ENCODE measurements at places on chromosomes 2 and 18. TPM values are rescaled to one million over a fixed set of nuclear protein-coding genes. Genes with fewer than 3 reads are reported as not detected.

DNA sequence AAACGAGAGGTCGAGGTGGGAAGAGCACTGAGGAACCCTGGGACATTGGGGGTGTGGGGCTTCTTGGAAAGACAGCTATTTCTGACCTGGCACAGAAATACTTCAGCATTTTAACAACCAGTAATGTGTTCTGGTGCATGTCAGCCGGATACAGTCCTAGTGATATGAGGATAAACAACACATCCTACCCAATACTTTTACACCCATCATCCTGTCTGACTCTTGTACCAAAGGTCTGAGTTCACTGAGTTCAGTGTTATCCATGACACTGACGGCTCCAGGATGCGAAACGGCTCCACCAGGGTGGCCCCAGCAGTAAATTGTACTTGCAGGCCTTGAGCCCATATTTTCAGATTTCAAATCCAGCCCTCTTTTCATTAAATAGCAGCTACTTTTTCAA, 65.9 kb upstream of the SH3BP4 start:
- DNase-seq: no peak

DNA sequence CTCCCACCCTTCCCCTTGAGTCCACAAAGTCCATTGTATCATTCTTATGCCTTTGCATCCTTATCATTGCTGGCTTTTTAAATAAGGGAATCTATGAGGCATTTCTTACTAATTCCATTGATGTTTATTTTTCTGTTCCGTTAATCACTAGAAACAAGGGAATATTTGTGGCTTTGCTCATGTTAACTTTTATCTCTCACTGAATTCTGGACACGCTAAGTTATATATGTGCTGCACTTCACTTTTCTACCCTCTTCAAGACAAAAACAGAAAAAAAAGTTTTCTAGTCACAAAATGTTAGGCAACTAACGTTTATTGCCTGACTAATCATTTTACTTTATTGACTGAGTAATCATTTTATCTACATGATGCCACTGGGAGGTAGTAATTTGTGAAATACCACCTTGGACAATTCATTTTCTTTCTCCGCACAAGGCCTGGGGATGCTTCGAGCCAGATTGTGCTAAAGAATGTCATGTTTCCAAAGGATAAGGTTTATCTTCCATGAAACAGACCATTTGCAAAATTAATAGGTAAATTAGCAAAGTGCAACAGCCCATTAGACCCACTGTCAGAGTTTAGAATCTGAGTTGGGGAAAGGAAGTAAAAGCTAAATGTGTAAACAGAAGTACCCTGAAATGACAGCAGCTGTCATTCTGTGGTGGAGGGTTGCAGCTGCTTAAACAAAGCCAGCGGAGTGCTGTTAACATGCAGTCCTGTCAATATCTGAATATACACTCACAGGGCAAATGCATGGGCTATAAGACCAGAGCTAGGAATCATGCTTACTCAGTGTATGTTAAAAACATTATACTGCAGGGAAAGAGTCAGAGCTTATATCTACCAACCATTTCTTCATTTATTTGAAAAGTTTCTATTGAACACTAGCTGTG, 658.7 kb downstream of the CNTNAP5 start:
- no peak for DNase-seq

DNA sequence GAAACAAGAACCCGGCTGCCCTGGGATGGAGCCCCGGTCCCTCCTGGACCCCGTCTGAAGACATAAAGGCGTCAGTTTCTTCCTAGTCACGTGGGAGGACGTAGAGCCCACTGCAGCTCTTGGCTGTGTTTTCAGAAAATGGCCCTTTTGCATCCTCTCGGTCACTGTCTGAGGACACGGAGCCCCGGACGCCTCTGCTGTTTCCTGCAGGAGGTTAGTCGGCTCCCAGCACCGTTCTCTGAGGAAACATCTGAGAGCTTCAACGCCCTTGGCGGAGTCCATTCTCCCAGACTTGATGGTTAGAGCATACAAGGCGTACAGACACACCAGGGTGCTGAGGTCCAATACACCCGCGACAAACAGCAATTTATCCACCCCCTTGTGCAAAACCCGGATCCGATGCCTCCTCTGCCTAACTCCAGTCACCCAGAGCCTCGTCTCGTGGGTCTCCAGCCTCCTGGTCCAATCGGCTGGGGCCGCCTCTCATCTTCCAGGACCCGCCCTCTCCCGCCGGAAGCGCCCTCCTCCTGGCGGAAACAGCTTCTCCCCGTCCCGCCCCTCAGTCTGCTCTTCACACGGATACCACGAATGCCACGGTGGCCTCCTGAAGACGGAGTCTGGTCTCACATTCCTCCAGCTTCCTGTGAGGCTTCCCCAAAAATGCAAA, 119.4 kb downstream of the TMEM18 start:
- DNase-seq: no peak

DNA sequence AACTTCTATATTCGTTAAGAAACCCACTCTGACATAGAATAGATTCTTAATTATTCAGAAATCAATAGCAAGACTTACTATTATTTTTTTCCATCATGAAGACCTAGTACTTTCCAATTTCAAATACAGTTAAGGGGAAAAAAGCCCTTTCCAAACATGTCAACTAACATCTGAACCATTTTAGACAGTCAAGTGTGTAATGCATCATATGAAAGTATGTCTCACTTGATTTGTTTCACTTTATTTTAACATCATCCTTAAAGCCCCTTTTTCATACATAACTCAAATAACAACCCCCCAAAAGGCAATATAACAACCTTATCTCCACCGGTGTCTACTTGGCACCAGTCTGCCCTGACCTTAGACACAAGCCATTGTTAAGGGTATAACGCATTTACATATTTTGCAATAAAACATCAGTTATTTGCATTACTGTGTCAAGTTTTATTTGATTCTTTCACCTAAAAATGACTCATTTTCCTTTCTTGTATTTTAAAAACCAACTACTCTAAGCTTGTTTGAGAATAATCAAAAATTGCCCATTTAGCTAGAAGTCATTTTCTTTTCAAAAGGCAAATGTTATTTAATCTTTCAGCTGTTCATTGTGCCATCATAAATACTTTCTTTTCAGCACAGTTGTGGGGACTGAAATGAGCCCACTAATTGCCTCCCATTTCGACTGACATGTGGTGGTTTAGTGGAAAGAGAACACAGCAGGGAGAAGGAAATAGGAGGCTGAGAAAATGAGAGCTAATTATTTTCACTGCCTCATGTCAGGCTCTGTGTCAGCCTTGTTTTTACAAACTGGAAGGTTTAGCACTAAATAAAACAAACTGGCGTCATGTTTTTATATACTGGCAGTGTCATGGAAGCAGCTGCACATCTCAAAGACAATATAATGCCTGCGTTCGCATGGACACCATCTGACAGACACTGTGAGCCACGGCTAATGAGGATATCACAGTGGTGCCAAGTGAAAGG, 104.7 kb upstream of the CDCA7 start:
- DNase-seq: no peak

DNA sequence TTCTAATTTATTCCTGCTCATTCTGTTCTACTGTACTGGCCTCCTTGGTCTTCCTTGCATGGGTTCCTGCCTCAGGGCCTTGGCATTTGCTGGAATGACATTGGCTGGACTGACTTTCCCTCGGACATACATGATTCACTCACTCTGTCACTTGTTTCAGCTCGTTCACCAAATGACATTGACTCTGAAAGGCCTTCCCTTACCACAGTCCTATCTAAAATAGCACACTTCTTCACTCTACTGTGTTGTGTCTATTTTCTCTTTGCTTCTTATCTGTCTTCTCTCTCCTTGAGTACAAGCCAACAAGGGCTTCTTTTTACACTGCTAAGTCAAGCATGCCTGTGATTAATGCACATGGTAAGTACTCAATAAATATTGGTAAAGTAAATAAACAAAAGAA, 65.6 kb downstream of the SCG2 start:
- no peak for DNase-seq

The ACKR3 gene
- total RNA-seq: 56.3 TPM

The POTEI gene
- not detected for total RNA-seq

The LRRC30 gene
- not detected for total RNA-seq

The MAP2 gene
- total RNA-seq: 13.4 TPM

The FSHR gene
- not detected for total RNA-seq

The DIPK1C gene
- total RNA-seq: 10.2 TPM

The SLC39A10 gene
- 9.2 TPM for total RNA-seq

The CXCR2 gene
- 1.5 TPM for total RNA-seq

The BCL11A gene
- 28.6 TPM for total RNA-seq

The RTP5 gene
- total RNA-seq: not detected

All from heart left ventricle (tissue), 16 donors.